ENCODE measurements at places on chromosomes 2 and 18. TPM values are rescaled to one million over a fixed set of nuclear protein-coding genes. Genes with fewer than 3 reads are reported as not detected.

GTF3C2 gene
- 60.3 TPM for total RNA-seq

PSD4 gene
- total RNA-seq: 274 TPM

FBXO41 gene
- total RNA-seq: 29.5 TPM

RNF152 gene
- total RNA-seq: 0.28 TPM

CLEC4F gene
- total RNA-seq: not detected

RAB17 gene
- 0.30 TPM for total RNA-seq

MARCHF4 gene
- not detected for total RNA-seq

HMSD gene
- total RNA-seq: 18.8 TPM

CD207 gene
- total RNA-seq: not detected

Data from activated CD4-positive, alpha-beta T cell treated with anti-CD3 and anti-CD28 coated beads for 36 hours (primary cell).